ENCODE measurements at places on chromosomes 6 and 20. TPM values are rescaled to one million over a fixed set of nuclear protein-coding genes. Genes with fewer than 3 reads are reported as not detected.

DNA sequence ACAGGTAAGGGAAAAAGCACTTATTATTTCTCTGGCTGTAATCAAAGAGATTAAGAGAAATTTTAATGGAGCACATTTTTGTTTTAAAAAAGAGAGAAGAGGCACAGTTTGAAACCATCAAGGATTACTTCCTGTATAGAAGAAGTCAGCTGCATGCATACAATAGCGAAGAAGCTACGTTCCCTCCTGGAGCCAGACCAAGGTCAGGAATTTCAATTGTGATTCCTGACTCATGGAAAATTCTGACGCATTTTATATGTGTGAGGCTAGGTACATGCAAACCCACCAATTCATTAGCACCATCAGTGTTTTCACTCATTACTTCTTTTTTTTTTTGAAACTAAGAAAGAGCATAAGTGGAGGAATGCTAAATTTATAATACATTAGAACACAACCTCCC lies 232.7 kb upstream of the SGK1 start:
- DNase-seq, result no peak

- no peak for DNase-seq
Observed at GRCh38 chr6:11146117-11146826, 34.7 kb upstream of the ERVFRD-1 start.

DNA sequence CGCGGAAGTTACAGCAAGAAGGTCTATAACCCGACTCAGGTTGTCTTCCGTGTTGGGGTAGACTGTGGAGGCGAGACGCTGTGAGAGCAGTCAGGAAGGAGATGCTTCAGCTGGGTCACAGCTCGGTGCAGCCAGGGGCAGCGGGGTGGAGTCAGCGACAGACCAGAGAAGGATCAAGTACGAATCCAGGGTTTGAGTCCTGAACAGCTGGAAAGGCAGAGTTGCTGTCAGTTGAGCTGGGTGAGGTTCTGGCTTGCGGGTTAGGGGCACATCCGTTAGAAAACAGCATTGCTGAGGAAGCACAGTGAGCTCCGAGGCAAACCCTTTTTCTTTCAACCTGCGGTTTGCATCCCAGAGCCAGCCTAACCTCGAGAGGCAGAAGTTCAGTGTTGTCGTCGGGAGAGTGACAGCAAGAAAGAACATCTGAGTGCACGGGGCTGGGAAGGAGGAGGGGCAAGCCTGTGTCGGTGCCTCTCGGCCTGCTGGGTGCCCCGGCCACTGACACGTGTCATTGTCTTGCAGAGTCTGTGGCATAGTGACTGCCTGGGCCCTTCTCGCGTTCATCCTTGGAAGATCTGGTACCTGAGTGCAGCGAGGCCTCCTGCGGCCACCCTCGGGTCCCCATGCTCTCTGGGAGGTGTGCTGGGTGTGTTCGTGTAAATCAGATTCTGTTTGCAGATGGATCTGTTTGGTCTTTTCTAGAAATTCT lies 20.0 kb downstream of the PNLDC1 start:
- no peak for DNase-seq

Gene FOXA2
- 0.14 TPM for polyA plus RNA-seq

DNA sequence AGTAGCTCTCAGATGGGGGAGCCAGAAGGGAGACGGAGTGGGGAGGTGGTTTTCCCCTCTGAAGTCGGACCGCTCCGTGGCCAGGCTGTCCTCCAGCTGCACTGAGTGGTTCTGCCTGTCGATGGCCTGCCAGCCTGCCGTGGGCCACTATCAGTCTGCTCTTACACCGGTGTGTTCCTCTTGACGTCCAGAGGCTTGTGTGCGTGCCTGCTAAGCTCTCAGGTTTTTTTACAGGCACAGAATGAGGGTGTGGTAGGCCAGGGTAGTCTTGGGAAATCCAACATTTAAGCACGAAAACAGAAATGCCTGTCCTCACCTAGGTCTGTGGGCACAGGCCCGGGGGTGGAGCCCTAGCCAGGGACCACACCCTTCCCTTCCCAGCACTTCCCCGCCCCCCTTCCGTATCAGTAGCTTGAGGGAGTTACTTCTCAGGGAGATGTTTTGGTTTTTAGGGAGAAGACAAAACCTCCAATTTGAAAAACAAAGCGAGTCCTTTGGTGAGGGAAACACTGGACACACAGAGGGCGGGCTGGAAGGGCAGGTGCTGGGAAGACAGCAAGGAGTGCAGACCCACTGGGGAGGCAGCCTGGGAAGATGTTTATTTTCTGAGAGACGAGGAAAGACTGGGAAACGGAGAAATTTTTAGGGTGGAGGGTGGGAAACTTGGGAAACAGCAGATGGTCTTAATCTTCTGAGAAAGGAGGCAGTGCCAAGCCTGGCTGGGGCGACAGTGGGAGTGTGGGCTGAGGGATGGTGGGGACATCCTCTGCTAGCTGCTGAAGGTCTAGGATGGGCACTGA lies 106.5 kb downstream of the LY86 start:
- no peak for DNase-seq

- no peak for DNase-seq
Observed at GRCh38 chr6:42781796-42782688, at the start of gene BICRAL. TSS of gene BICRAL (plus strand) at chr6:42782052. CDS start at chr6:42822023, 39,971 bp downstream.

Gene NKAIN2
- polyA plus RNA-seq, result 21.8 TPM

Gene CFAP61
- polyA plus RNA-seq, result 3.1 TPM

- DNase-seq, result no peak
Observed at GRCh38 chr6:134676307-134677281, 273.3 kb downstream of the ALDH8A1 start.

GRCh38 chr6:124869416-124869815 lies 92.8 kb upstream of the RNF217 start:
- no peak for DNase-seq

DNA sequence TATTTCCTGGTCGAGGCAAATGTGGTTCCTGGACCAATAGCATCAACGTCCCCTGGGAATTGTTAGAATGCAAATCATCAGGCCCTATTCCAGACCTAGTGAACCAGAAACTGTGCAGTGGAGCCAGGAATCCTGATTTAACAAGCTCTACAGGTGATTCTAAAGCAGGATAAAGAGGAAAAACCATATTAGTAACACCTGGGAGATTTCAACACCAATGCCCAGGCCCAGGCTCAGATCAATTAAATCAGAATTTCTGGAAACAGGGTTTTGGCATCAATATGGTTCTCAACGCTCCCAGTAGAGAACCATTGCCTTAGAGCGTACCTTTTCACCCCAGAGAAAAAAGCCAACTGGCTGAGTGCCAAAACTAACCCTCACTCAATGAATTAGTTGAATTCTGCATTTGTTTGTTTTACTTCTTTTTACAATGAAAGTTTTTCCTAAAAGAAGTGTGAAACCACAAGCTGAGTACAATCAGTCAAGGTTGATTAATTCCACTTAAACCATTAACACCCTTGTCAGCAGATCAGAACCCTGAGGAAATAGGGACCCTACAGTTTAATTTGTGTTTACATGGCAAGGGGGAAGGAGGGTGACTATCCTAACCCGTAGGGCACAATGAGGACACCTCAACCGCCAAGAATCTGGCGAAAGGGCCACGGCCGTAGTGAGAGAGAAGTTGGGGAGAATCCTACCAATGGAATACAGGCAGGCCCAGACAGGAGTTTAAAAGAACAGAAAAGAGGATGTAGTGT lies 34.9 kb upstream of the LOC128125822 start:
- no peak for DNase-seq

Gene MYLK2
- polyA plus RNA-seq, result 0.82 TPM

Gene PTPRA
- 114 TPM for polyA plus RNA-seq

GRCh38 chr6:41688256-41688965 lies 47.0 kb downstream of the TFEB start:
- no peak for DNase-seq

Gene POPDC3
- polyA plus RNA-seq, result 0.16 TPM

DNA sequence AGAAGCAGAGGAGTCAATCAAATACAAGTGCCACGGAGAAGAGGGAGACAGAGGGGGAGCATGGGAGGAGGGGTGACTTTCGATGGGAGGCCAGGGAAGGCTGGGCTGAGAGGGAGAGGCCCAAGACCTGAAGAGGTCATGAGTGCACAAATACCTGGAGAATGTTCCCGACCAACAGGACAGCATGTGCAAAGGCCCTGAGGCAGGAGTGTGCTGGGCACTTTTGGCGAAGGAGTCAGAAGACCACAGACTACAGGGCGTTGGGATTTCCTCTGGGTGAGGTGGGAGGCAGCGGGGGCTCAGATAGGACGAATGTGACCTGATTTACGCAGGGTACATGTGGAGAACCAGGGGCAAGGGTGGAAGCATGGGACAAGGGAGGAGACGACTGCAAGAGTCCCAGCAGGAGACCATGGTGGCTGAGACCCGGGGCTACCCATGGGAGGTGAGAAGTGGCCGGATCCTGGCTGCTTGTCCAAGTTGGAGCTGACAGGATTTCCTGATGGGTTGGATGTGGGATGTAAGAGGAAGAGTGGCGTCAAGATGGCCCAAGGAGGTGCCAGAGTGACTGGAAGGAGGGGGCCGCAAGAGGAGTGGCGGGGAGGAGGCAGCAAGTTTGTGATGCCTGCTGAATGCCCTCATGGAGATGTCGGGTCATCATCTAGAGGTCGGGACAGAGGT lies 23.4 kb downstream of the PREX1 start:
- no peak for DNase-seq

- DNase-seq, result no peak
Observed at GRCh38 chr20:43899274-43900120, 15.2 kb upstream of the TOX2 start.

Measured in right renal pelvis (tissue), 4 donors.